ENCODE measurements at places on chromosomes 6 and 20.

DNA sequence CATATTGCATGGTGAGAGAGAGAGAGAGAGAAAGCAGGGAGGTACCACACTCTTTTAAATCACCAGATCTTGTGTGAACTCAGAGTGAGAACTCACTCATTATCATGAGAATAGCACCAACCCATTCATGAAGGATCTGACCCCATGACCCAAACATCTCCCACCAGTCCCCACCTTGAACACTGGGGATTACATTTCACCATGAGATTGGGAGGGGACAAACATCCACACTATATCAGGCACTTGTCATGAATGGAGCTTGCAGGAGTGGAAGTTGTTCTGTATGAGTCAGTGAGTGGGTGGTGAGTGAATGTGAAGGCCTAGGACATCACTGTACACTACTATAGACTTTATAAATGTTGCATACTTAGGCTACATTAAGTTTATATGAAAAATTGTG is 47.7 kb upstream of the RNF182 start:
- no peak for DNase-seq

GRCh38 chr6:48611332-48611731 is 500.3 kb upstream of the PTCHD4 start:
- DNase-seq, result no peak

GRCh38 chr6:35543459-35544193 is 30.9 kb upstream of the TULP1 start:
- DNase-seq, result no peak

- DNase-seq, result no peak
These were observed 50.1 kb downstream of the HDDC2 start for GRCh38 chr6:125251516-125252220.

GRCh38 chr6:130105996-130106704 is 87.8 kb downstream of the L3MBTL3 start:
- no peak for DNase-seq

GRCh38 chr6:25007269-25007699 is 71.5 kb upstream of the RIPOR2 start:
- no peak for DNase-seq

DNA sequence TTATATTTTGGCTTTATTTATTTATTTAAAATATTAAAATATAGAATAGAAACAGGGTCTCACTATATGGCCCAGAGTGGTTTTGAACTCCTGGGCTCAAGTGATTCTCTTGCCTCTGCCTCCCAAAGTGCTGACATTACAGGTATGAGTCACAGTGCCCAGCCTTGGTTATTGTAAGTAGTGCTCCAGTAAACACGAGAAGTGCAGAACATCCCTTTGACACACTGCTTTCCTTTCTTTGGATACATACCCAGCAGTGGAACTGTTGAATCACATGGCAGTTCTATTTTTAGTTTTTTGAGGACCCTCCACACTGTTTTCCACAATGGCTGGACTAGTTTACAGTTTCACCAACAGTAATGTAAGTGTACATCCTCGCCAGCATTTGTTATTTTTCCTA is 203.9 kb downstream of the PHF3 start:
- DNase-seq, result no peak

- no peak for DNase-seq
These were observed 21.9 kb upstream of the KCNG1 start for GRCh38 chr20:51044796-51045195.

DNA sequence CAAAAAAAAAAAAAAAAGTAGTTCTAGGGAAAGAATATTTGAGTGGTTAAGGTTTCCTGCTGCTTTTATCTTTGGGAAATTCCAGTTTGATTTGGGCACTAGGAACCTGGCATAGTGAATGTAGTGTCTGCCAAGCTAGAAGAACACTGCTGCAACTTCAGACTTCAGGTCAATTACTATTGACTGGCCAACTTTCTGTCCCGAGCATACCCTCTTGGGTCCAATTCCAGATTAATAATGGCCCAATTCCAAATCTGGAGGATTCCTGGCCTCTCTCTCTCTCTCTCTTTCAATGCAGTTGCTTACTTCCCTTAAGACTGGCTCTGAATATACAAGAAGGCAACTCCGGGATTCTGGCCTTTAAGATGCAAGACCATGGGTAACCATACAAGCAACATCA is 74.9 kb downstream of the ANKEF1 start:
- DNase-seq, result no peak

- no peak for DNase-seq
These were observed 27.8 kb upstream of the RNF144B start for GRCh38 chr6:18359237-18359885.

DNA sequence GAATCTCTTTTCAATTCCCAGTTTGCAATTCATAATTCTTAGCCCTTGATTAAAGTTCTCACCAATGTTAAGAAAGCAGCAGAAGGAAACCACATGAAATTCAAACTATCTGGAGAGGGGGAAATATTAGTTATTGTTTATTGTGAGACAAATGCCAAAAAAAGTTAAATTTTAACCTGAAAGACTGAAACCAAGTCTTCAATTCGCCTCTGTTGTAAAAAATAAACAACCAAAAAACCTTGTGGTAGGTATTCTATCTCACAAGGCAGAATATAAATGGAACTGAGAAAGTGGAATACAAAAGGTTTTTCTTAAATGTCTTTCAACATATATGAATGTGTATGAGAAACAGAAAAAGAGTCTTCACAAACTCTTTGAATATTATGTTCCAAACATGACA is 24.8 kb downstream of the TMX4 start:
- DNase-seq, result no peak

- DNase-seq, result no peak
These were observed 161.7 kb upstream of the AFDN start for GRCh38 chr6:167664678-167665660.

GRCh38 chr6:35318196-35319171 is 20.9 kb downstream of the DEF6 start:
- DNase-seq, result peak; percentile 90

GRCh38 chr20:35833241-35833640 is 61.4 kb downstream of the PHF20 start:
- DNase-seq, result no peak

- no peak for DNase-seq
These were observed 130.4 kb upstream of the ECI2 start for GRCh38 chr6:4265740-4266139.

DNA sequence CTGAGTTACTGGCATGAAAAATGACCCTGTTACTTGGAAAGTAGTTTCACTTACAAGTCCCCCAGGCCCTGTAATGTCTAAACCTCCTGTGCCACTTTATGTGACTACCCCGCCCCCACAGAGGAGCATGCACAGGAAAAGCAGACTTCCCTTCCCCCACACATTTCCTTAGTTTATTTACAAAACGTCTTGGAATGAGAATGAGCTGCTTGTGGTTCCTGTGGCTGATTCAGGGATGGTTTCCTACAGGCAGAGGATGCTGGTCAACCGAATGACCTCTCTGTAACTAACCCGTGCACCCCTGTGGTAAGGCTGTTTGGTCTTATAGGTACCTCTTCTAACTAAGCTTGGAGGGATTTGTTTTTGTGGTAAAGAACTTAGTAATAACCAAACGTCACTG is 28.5 kb downstream of the RSPO3 start:
- peak; percentile 54 for DNase-seq

DNA sequence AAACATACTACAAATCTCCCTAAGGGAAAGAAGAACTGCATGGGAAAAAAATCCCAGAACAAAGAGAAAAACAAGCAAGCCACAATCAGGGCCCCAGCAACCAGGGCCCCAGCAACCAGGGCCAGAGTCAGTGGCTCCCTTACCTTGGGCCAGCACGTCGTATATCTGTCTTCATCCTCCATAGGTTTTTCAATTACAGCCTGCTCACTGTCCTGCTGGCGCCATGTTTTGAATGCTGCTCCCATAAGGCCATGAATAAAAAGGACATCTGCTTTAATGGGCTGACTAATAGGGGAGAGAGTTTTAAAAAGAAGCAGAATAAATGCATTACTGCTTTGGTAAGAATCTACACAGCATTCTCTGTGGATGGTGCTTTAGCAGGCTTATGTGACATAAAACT is 49.2 kb downstream of the SERAC1 start:
- DNase-seq, result no peak

DNA sequence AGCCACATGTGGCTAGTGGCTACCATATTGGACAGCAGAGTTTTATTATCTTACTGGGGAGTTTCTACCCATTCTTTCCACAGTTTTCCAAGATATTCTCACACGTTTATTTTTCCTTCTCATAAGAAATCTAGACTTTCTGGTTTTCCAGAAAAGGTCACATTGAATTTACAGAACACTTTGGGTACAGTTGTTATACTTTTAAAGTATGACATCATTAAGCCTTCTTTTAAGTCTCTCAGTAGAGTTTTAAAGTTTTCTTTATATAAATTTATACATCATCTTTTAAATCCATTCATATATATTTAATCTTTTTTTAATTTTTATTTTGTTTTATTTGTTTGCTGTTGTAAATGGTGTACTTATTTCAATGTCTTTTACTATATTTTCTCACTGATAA is 200.3 kb upstream of the QKI start:
- no peak for DNase-seq

- no peak for DNase-seq
These were observed 198.2 kb downstream of the GMPR start for GRCh38 chr6:16436550-16436949.

DNA sequence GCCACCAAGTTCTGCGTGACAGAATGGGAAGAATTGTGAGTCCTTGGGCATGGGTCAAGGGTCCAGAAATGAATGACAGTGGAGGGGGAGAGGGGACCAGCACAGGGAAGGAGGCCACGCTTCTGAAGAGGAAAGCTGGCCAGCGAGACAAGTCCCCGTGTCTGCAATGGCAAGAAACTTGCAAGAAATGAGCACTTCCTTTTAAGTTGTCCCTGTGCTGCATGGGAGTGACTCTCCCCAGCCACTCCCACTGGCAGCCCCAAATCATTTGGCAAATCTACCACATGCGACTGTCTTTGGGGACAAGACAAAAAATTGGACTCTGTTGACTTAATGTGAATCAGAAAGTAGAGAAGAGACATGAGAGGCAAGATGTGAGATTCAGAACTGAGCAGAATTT is 242.2 kb upstream of the RREB1 start:
- DNase-seq, result no peak

DNA sequence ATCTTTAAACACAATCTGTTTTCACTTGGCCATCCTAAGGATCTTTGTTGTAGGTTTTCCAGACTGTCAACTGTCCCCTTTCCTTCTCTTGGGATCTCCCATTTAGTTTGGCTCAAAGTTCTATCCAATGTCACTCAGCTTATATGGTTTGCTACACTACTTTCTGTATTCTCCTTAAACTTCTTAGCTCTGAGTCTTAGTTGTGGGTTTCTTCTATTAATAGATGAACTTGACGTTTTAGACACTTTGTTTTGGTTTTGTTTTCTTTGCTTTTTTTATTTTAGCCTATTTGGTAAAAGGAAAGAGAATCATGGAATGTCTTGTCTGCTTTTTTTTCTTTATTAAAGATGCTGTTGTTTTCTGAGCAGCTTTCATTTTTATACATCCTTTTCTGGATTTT is 11.4 kb downstream of the RMND1 start:
- DNase-seq, result no peak

- DNase-seq, result no peak
These were observed 30.7 kb downstream of the ZNF831 start for GRCh38 chr20:59194023-59194935.

DNA sequence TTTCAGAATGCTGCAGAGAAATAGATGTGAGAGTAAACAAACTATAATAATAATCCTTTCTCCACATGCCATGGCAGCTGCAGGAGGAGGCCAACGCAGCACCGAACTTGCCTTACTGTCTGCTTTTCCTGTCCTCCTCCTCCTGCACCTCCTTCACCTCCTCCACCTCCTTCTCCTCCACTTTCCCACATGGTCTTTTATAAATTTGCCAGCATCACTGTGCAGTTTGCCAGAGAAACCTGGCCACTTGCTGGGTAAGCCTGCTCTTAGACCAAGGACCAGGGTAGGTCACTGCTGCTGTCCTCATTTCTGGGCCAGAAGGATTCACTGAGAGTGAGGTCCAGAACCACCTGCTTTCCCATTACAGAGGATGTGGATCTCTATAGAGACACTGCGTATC is 8.7 kb downstream of the SGK1 start:
- DNase-seq, result no peak

DNA sequence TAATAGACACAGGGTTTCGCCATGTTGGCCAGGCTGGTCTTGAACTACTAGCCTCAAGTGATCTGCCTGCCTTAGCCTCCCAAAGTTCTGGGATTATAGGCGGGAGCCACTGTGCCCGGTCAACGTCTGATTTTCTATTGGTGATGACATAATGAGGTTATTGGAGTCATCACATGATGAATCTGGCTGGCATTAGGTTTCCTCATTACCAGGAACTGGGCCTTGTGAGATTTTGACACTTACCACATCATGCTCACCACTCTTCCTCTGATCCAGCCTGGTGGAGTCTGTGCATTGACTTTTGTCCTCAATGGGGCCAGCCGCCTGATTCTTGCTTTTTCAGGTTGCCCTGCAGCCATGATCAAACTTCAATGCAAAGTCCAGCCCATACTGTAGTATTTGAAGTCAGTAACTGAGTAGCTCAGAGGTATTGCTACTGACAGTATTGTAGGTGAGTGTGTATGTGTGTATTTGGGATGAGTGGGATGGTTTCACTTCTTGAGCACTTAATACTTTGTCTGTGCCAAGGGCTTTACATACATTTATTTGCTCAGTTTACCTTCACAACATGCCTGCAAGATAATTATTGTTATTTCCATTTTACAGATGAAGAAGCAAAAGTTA is 16.0 kb downstream of the ANKS1A start:
- DNase-seq, result no peak

- DNase-seq, result no peak
These were observed 83.9 kb downstream of the ZDHHC14 start for GRCh38 chr6:157464653-157465535.

DNA sequence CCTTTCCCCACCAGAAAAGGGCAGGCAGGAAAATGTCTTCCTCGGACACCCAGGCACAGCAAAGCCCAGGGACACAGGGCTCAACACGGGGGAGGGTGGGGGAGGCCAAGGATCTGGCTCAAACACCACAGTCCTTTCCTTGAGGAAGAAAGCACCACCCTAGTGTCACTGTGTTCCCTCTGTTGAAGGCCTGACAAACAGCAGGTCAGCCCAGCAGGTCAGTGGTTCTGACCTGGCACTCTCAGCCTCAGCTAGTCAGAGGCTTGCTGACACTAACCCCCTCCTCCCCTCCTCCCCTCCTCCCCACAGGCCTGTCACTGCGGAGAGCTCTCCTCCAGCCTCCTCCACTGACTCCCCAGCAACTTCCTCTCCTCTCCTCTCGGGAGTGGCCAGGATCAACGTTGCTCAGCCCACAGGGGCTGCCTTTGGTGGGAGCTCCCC is 239.6 kb downstream of the LRFN2 start:
- DNase-seq, result no peak

- peak; percentile 41 for DNase-seq
These were observed 59.9 kb downstream of the MACROD2 start for GRCh38 chr20:14055127-14055742.

DNA sequence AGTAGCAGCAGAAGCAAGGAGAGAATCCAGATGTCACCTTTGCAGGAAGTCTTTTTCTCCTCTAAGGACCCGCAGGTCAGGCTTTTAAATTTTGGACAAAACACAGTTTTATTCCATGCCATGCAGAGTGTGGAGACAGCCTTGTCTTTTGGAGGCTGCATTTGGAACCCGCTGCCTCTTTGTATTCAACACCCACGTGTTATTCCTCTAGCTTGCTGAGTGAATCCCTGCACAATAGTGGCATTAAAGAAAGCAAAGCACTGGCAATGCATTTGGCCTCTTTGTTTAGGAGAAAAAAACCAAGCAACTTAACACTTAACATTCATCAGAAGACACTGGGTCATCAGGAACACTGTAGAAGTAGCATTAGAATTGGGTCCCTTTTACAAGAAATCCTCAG is 43.5 kb downstream of the TFAP2B start:
- DNase-seq, result no peak
